SK-MEL-5 (cell line): ENCODE measurements at places on chromosomes 3 and 15.

- peak; percentile 36 for DNase-seq
Measured at GRCh38 chr3:61008998-61009380, 242.3 kb downstream of the FHIT start.

DNA sequence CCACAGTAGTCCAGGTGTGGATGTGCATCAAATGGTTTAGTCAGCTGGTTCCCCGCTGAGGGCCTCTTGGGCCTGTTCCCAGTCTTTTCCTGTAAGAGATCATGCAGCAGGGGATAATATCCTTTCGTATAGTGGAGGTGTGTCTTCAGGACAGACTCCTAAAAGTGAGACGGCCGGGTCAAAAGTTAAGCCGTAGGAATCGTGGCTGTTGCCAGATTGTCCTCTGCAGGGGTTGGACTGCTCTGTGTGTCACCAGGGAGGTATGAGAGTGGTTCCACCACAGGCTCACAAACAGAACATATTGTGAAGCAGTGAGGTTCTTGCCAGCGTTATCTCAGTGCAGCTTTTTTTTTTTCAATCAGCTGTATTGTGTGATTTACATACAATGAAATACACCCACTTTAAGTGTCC lies 95.0 kb downstream of the VGLL4 start:
- no peak for DNase-seq

DNA sequence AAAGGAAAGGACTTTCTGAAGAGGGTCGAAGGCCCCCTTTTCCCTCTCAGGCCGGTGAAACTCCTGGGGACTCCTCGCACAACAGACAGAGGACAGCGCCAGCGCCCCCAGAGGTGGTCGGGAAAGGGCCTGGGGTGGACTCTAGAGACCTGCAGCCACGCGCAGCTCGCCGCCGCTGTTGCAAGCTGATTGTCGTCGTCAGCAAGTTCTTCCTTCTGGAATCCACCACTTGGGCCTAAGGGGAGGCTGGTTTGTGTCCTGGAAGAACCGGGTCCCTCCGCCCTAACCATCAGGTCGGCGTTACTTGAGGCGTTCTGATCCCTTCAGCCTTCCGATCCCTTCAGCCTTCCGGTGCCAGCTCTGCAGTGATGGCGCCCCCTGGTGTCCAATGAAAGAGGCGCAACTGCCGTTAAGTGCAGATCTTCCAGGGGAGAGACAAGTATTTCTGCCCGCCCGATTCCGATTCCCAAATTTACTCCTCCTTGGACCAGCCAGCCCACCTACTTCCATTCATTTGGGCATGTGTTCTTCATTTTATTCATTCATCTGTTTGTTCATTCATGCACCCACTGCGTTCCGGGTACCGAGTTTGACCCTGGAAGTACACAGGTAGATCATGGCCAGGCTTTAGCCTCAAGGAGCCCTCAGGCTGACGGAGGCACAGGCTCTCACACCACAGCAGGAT lies 77.2 kb upstream of the SLC6A11 start:
- peak; percentile 71 for DNase-seq

DNA sequence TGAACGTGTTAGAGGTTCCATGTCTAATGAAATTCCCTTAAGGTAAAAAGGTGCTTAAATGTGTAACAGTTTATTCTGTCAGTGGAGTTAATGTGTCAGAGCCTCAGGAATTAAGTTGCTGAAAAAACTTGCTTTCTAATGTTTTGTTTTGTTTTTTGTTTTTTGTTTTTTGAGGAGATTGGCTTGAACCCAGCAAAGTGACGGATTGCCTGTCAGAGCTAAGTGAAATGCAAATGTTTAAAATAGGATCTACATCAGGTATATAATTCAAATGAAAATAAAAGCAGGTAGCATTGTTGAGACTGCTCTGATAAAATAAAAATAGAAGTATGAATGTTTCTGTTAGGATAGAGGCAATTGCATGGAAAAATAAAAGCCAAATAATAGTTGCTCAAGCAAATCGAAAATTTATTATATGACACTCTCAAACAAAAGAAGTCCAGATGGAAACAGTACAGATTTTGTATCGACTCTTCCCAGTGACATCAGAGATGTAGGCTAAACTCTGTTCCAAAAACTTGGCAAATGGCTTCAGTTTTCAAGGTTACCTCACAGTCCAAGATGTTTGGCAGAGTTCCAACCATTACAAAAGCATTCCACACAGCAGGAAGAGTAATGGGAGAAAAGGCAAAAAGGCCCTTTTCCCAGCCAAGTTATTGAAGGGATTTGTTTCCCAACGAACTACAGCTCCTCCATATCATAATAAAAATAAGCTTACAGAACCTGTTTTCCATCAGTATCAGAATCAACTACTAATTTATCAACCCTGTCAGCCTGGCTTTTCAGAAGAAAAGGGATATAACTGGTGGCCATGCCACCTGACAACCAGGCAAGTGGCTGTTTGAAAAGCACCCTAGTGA lies 291.0 kb downstream of the TBL1XR1 start:
- peak; percentile 17 for DNase-seq

DNA sequence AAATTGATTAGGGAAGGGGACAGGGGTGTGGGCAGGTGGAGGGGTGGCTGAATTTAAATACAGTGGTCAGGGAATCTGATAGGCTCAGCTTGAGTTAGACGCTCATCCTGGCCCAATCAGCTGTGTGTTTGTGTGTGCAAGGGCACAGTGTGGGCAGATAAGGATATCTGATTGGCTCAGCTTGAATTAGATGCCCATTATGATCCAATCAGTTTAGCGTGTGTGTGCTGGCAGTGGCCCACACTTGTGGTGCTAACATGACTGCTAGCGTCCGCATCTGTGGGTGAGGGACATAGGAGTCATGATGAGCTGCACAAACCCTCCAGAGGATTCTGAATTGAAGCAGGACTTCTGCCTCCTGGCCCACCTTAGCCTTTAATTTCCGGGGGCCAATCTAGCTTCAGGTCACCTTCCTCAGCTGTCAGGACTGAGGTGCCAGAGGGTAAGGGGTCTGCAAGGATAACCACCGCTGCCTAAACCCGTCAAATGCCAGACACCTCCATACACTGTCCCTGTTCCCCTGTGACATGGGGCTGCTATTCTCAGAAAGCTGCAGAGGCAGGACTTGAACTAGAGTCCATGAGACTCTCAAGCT lies 97.3 kb downstream of the CORO2B start:
- peak; percentile 43 for DNase-seq
